COR-L47 (cell line): ENCODE measurements at places on chromosomes 2 and 18.

- peak; percentile 2 for DNase-seq
Measured at GRCh38 chr2:64943387-64944150, 45.6 kb upstream of the SLC1A4 start.

- DNase-seq = no peak
Measured at GRCh38 chr2:241412144-241412543, 56.1 kb downstream of the FARP2 start.

GRCh38 chr2:127884436-127884835 lies 1.3 kb downstream of the AMMECR1L start:
- DNase-seq = no peak

GRCh38 chr18:26956863-26957262 lies 91.4 kb upstream of the AQP4 start:
- no peak for DNase-seq

DNA sequence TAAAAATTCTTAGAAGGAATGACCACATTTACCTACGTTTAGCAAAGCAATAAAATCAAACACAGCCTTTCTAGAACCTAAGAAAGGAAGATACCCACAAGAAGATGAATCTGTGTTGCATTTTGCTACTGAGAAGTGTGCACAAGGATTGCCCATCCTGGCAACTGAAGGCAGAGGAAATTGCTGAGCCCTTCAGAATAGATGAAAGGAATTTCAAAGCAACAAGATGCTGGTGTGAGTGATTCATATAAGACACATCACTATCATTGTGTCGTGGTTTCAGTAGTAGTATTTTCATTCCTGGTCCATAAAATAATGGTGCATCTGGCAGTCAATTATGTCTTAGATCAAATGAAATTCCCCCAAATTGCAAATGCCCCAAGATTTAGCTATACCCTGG lies 48.4 kb upstream of the ANKRD44 start:
- DNase-seq = no peak

DNA sequence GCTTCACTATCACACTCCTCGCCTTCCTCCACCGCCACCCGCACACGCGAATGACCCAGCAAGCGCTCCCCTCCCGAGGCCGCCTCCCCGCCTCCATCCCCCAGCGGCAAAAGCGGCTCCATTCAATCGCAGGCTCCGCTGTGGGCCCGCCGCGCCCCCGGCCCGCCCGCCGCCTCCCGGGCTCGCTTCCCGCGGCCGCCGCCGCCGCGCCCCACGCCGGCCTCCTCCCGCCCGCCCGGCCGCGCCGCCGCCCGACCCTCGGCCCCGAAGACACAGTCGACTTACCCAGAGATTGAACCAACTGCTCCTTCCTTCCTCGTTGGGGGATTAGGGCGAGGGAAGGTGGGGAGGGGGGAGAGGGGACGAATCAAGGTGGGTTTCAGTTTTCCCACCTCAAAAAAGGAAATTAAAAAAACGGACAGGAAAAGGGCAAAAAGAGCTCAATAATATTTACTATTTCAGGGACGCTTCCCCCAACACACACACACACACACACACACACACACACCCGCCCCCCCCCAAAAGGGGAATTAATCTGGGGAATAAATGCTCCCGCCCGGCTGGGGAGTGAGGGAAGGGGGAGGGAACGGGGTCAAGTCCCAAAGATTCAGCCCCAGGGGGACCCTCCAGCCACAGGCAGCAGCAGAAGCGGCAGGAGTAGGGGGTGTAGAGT lies 743 bp downstream of the XPO1 start:
- no peak for DNase-seq

DNA sequence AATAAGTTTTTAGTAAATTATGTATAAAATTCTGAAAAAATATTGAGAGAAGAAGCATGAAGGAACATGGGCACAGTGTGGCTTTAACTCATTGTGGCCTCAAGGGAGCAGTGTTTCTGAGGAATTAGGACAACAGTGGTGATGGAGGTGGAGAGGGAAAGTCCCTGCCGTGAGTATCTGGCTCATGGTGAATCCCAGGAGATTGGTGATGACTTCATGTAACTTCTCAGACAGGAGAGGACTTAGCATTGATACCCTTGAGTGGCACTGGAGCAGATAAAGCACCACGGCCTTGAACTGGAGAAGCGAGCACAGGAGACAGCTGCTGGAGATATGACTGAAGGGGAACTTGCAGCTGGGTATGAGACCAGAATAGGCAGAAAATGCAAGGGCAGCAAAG lies 35.0 kb upstream of the LRP1B start:
- peak; percentile 43 for DNase-seq

DNA sequence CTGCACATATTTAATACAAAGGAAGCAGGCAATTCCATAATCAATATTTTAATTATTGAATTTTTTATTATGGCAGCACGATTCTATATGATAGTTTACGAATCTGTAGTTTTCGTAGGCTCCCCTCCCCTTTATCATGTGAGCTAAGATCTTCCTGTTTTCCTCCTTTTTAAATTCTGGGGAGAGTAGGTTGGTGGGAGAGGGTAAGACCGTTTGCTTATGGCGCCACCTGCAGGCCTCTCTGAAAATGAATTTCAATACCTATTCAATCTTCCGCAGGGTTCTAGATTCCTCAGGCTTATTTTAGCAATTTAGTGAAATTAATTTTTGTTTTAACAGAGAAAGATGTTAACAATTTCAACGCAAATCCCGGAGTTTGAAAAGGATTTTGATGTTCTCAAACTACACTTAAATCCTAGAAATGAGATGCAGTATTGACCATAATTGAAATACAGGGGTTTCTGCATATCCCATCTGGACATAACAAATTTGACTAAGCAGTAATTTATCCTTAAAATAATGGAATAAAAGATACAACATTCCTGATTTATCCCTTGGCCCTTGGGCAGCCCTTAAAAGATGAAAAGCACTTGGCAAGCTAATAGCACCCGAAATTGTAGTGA lies 12.8 kb upstream of the GBX2 start:
- DNase-seq = no peak

GRCh38 chr18:75353357-75353756 lies 74.1 kb downstream of the SMIM21 start:
- no peak for DNase-seq

DNA sequence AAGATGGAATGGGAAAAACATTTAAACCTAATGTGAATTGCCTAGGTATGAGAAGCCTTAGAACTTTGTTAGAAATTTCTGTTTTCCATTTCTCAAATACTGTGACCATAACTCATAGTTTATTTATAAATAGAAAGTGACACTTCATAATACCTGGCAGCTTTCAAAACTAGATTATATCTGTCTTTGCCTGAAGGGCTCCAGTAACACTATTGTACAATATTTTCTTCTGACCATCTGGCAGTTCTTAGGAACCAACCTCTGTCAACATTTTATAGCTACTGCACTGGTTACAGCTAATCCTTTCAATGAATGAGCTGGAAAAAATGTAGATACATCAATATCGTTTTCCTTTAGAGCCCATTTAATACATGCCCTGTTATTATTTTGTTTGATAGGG lies 237.4 kb downstream of the CAMKMT start:
- DNase-seq = no peak

GRCh38 chr2:187547353-187547979 lies 6.8 kb downstream of the TFPI start:
- no peak for DNase-seq

DNA sequence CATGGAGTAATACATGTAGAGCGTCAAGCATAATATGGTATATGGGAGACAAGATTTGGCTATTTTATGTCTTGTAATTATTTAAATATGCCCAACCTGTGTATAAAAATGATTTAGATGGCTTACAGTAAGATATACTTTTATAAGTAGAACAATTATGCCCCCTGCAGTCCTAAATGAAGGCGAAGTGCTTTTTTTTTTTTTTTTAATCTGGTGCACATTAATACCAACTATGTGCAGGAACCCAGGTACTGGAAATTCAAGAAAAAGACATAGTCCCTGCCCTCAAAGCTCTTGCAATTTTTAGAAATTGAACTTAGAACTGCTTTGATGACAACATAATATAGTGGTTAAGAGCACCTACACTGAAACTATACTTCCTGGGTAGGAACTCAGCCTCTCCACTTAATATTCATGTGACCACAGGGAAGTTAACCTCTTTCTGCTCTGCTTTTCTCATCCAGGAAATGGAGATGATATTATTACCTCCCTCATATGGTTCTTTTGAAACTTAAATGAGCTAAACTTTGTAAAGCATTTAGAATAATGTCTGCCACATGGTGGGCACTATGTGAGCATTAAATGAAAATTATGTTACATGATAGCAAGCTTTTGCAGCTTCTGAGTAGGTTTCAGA lies 38.1 kb downstream of the AFTPH start:
- peak; percentile 13 for DNase-seq

DNA sequence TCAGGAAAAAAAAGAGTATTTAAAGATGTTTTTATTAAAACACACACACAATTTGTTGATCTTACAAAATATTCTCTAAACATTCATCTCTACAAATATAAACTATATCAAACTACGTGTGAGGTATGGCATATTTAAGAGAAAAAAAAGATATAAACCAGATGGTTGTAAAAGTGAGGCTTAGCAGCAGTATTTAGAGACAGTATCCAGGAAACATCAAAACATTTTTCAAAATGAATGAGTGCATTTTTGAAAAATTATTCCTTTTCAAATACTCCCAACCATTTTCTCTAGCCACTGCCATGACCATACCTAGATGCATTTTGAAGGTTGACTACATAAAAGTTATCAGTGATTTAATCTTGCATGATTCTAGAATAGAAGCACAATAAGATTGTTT lies 38.2 kb upstream of the RAB27B start:
- DNase-seq = no peak

- no peak for DNase-seq
Measured at GRCh38 chr2:188473306-188473705, 181.6 kb downstream of the GULP1 start.

DNA sequence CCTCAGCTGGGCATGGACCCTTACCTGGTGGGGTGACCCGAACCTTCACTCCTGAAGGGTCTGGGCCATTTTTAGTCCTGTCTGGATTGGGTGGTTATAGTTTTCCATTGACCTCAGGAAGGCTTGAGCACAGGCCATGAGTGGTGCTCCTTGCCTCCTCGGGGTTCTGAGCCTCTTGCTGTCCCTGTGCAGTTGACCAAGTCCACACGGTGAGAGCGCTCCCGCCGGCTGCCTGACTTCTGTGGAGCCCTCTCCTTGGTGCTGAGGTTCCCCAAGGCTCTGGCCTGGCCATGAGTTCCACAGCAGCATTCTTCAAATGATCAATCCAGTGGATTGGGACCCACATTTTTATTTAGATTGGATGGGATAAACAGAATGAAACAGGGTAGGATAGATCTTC lies 159.5 kb downstream of the SEPTIN10 start:
- DNase-seq = no peak

DNA sequence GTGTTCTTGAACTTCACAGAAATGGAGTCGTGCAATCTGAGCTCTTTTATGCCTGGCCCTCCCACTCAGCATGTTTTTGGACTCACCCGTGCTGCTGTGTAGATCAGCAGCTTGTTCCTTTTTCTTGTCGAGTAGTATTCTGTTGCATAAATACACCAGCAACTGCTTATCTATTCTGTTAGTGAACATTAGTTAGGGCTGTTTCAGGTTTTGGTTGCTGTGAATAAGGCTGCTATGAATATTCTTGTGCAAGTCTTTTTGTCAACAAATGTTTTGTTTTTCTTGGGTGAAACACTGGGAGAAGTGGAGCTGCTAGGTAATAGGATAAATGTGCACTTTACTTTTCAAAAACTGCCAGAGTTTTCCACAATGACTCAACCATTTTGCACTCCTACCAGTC lies 15.3 kb upstream of the CIDEA start:
- DNase-seq = no peak

DNA sequence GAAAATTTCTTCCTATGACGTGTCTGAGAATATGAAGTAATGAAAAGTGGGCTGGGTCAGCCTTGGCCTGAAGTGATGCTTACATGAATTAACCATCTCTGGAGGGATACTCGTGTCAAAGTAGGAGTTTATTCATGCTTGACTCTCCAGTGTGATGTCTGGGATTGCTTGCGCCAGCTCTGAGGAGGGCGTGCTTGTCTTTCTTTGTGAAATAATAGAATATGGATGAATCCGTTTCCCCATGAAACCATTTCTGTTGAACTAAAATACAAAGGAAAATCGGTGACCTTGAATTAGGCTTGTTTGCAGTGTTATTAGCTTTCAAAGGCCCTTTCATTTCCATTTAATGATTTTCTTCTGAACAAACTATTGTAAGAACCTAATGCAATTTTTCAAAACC lies 77.9 kb downstream of the EML6 start:
- peak; percentile 78 for DNase-seq

- no peak for DNase-seq
Measured at GRCh38 chr2:39145906-39146421, 25.1 kb upstream of the SOS1 start.

DNA sequence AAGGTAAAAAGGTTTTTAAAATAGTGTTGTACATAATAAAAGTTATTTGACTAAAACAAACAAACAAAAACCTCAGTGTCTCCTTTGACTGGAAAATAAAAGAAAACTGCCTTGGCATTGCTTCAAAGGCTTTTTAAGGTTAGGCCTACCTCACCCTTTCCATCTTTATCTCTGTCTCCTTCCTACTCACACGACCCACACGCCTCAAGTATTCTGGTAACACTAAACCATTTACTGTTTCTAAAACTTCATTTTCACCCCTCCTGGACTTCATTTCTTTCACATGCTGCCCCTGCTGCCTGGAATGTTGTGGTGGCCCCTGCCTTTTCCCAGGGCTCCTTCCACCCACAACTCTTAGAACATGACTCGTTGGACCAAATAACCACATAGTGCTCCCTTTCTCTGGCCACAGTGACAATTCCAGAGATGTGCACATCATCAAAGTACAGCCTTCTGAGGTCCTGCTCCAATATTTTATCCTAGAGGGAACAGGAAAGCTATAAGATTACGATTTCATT lies 54.0 kb downstream of the ERBB4 start:
- no peak for DNase-seq

DNA sequence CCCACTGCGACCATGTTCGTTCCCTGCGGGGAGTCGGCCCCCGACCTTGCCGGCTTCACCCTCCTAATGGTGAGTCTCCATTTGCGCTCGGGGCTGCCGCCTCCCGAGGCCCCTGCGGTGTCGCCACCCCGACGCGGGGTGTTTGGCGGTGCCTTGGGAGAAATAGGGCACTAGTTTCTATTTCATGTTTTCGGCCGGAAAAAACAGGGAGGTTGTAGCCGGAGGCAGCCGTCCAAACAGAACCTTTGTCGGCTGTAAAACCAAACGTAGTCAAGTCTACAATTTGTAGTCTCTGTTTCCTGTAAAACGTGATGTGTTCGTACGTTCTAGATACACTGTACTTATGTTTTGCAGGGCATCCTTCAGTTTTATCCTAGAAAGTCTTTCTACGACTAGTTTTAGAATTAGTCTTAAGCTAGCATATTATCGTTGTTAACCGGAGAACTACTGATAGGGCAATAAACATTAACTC lies 290 bp downstream of the PSMG2 start:
- DNase-seq = no peak

DNA sequence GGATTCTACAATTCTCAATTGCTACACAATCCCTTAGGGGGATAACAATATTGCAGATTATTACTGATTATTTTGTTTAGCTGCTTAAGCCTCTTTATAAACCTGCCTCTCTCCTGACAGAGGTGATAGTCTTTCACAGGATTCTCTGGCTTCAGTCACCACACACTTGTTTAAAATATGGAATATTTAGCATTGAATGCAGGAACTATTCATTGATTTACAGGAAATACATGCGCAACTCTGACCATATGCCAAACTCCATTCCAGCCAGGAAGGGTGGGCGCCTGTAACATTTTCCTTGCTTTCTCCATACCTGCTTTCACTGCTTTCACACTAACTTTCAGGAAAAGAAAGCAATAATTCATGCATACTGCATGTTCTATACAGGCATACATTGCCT lies 44.8 kb upstream of the ARHGAP15 start:
- DNase-seq = no peak
